IPS DF 6.9 (cell line): ENCODE measurements at places on chromosomes 12 and 14.
A peak's percentile ranks its signal among the peaks of the same experiment; 100 is the strongest.

DNA sequence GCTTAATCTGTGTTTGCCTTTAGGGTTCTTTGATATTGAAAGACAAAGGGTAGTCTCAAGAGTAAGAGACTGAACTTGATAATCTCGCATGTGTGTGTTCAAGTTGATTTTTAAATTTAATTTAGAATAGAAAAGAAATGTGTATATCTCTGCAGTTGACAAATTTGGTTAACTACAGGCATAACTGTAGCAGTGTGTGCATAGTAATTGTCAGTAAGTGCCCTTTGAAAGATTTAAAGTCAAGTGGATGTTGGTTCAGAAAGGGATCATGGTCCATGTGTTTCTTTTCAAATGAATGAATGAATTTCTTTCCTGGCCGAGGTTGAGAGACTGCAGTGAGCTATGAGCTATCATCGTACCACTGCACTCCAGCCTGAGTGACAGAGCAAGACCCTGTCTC is 49.9 kb upstream of the DYRK2 start:
- H3K36me3 ChIP-seq = no peaks in the 10 kb centered on the region
- DNase-seq = no peak
- no peaks in the 10 kb centered on the region for H3K27me3 ChIP-seq
- no peak overlapping the region for H3K27ac ChIP-seq
- no peak overlapping the region for H3K4me3 ChIP-seq

DNA sequence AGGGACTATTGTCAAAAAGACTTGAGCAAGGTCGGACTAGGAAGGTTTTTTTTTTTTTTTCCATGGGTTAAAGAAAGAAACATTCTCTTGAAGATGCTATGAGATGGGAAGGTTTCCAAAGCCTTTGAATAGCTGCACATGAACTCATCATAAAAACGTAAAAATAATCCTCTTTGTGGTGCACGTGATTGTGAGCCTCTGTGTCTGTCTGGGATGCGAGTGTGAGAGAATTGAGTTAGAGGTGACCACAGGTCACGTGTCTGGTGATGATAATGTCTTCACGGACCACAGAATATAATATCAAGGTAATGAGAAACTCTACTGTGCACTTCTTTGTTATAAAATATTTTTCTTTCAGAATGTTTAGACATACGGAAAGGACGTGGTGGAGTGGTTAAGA is 24.3 kb upstream of the ADGRD1 start:
- no peaks in the 10 kb centered on the region for H3K4me1 ChIP-seq
- no peak overlapping the region for H3K27ac ChIP-seq
- no peak for DNase-seq
- H3K36me3 ChIP-seq = no peaks in the 10 kb centered on the region
- no peaks in the 10 kb centered on the region for H3K27me3 ChIP-seq
- H3K4me3 ChIP-seq = no peak overlapping the region

DNA sequence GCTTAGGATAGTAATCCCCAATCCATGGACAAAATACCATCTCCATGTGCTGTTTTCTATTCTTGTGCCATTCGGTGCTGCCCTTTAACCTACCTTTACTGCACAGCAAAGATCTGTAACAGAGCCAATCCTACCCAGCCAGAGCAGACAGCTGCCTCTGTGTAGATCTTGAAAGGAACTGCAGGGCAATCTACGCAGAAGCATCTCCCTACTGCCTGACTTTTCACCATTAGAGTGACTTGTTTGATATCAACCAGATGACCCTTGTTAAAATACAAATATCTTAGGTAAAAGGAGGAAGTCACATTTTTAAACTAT is 33.9 kb upstream of the PPM1A start:
- no peak for DNase-seq
- no peak overlapping the region for H3K27ac ChIP-seq
- no peaks in the 10 kb centered on the region for H3K27me3 ChIP-seq
- no peak overlapping the region for H3K4me3 ChIP-seq

- DNase-seq = no peak
- H3K4me1 ChIP-seq = peaks cover 22% of the 10 kb centered on the region
- 0 out of 2 replicates have a peak, but pooled peaks cover 3% of the 10 kb centered on the region for H3K36me3 ChIP-seq
- H3K4me3 ChIP-seq = no peak overlapping the region
Observed at GRCh38 chr14:23544511-23545447, 6.8 kb downstream of the ZFHX2 start.

DNA sequence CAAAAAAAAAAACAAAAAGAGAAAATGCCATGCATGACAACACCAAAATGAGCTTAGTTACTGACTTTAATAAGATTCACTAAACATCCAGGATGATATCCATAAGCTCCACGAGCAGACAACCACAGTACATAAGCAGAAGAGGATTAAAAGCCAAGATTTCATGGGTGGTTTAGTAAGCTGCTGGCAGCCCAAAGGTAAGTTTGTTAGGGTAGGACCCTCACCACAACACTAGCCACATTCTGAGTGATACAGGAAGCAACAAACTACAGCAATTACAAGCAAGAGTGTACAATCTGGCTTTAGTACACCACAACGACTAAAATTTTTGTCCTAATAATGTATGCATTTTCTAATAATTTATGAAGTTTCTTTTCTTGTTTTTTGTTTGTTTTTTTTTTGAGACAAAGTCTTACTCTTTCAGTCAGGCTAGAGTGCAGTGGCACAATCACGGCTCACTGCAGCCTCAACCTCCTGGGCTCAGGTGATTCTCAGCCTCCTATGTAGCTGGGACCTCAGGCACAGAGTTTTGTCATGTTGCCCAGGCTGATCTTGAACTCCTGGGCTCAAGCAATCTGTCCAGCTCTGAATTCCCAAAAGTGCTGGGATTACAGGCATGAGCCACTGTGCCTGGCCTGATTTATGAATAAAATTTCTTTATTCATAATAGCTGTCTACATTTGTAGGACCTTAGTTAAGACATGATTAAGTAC is 221.4 kb downstream of the MED13L start:
- H3K27me3 ChIP-seq = no peaks in the 10 kb centered on the region
- no peaks in the 10 kb centered on the region for H3K4me1 ChIP-seq
- no peak for DNase-seq
- no peak overlapping the region for H3K27ac ChIP-seq
- H3K36me3 ChIP-seq = no peaks in the 10 kb centered on the region

- no peaks in the 10 kb centered on the region for H3K27me3 ChIP-seq
- H3K4me1 ChIP-seq = peaks cover 3% of the 10 kb centered on the region; the same call in 1 of the 2 replicates
- H3K27ac ChIP-seq = no peak overlapping the region
- no peaks in the 10 kb centered on the region for H3K36me3 ChIP-seq
- no peak overlapping the region for H3K4me3 ChIP-seq
- no peak for DNase-seq
Observed at GRCh38 chr12:99154216-99154982, 493.2 kb upstream of the GARIN6 start.

GRCh38 chr14:71651228-71651627 is 281.0 kb upstream of the RGS6 start:
- no peak overlapping the region for H3K27ac ChIP-seq
- no peaks in the 10 kb centered on the region for H3K27me3 ChIP-seq
- H3K4me1 ChIP-seq = no peaks in the 10 kb centered on the region; the same call in 1 of the 2 replicates

DNA sequence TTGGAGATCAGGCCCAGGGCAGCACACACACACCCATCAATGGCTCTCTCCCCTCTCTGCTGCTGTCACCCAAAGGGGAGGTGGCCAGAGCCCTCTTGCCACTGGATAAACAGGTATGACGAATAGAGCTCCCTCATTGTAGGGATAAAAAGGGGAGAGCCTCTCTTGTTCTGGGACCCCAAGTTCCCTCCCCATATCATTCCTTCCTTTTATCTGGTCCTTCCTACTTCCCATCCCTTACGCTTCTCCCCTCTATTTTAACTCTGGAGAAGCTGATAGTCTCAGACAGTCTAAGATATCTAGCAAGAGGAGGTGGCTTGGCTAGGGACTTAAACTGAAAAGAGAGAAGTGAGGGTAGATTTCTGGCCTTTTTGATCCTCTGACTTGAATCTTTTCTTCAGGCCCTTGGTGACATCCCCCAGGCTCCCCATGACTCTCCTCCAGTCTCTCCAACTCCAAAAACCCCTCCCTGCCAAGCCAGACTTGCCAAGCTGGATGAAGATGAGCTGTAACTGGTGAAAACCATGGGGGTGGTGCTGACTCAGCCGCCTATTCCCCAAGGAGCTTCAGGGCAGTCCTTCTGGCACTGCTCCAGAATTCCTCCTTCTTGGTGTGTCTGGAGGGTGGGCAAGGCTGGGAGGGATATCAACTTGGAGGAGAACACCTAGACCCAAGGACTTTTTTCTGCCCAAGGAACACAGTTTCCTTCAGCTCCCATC is 5.3 kb downstream of the ARHGEF25 start:
- H3K27ac ChIP-seq = no peak overlapping the region
- no peak for DNase-seq
- H3K27me3 ChIP-seq = peaks cover 45% of the 10 kb centered on the region
- H3K36me3 ChIP-seq = no peaks in the 10 kb centered on the region
- H3K4me3 ChIP-seq = no peak overlapping the region

DNA sequence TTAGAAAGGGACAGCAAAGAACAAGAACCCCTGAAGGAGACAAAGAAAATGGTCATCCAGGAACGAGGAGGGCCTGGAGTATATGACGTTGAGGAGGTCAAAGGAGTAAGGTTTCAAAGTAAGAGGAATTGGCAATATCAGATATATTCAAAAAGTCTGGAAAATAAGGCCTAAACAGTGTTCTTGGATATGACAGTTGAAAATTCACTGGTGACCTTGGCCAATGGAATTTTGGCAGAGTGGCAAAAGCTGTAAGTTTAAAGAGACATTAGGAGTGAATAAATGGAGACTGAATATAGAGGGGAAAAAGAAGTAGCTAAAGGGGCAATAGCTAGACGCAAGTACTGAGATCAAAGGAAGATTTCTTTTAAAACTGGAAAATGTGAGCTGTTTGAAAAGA is 4.1 kb upstream of the ACTN1 start:
- H3K4me1 ChIP-seq = no peaks in the 10 kb centered on the region
- H3K4me3 ChIP-seq = no peak overlapping the region
- H3K27me3 ChIP-seq = no peaks in the 10 kb centered on the region
- no peak for DNase-seq
- H3K27ac ChIP-seq = no peak overlapping the region

DNA sequence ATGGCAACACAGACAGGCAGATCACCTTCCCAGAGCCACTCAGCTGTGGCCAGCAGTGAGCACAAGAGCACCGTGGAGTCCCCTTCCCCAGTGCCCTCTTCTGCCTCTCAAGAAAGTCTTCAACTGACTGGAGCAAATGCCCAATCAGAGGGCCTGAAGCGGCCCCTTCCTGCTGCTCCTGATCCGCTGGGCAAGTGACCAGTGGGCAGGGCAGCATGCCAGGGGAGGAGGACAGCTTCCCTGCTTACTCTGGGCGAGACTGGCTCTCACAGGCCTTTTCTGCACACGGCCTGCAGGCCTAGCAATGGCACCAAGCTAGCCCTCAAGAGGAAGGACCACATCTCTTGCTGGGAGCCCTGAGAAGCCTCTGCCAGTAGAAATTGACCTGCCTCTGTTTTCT is 890 bp downstream of the KRT71 start:
- DNase-seq = no peak
- no peak overlapping the region for H3K4me3 ChIP-seq
- no peaks in the 10 kb centered on the region for H3K4me1 ChIP-seq
- H3K36me3 ChIP-seq = no peaks in the 10 kb centered on the region
- no peak overlapping the region for H3K27ac ChIP-seq

GRCh38 chr14:72704502-72704901 is 189.4 kb downstream of the DPF3 start:
- H3K4me3 ChIP-seq = no peak overlapping the region
- no peaks in the 10 kb centered on the region for H3K36me3 ChIP-seq
- H3K27ac ChIP-seq = no peak overlapping the region
- H3K27me3 ChIP-seq = no peaks in the 10 kb centered on the region
- H3K4me1 ChIP-seq = 0 out of 2 replicates have a peak, but pooled peaks cover 1% of the 10 kb centered on the region

DNA sequence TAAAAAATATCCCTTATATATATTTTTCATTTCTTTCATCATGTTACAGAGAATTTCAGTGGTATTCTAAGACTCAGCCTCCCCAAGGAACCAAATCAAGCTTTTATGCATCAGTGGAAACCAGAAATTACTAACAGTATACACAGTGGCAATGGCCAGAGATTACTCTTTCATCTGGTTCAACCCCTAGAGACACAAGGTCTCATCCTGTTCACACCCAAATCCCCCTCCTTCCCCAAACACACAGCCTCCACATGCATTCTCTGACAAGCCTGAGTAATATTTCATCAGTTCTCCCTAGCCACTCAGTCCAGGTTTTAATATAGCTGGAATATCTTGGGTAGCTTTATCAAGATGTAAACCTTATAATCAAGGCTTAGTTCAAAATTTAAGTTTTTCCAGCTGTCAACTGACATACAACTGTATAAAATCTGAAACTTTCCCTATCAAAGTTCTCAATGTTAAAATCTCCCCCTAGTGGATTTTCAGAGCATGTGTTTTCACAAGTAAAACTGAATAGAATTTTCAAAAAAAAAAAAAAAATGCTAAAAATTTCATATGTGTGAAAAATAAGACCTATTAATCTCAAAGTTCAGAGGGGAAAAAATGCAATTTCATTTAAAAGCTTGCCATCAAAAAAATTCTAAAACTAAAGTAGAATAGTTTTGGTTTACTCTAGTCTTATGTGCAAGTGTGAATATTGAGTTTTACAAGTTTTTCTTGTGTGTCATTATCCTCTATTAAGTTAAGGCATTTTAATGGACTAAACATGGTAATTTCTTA is 10.5 kb upstream of the SSTR1 start:
- DNase-seq = no peak
- peak overlapping the region; percentile 88 for H3K27ac ChIP-seq
- no peaks in the 10 kb centered on the region for H3K4me1 ChIP-seq
- H3K27me3 ChIP-seq = no peaks in the 10 kb centered on the region
